ENCODE measurements at places on chromosomes 7 and 10. TPM values are rescaled to one million over a fixed set of nuclear protein-coding genes. Genes with fewer than 3 reads are reported as not detected.

SEC31B gene
- total RNA-seq = 4.7 TPM

GALNT17 gene
- not detected for total RNA-seq

GLI3 gene
- 5.5 TPM for total RNA-seq

ARHGEF35 gene
- not detected for total RNA-seq

LBX1 gene
- total RNA-seq = not detected

TAS2R4 gene
- 0.05 TPM for total RNA-seq

ZNF488 gene
- 0.15 TPM for total RNA-seq

MALRD1 gene
- 0.11 TPM for total RNA-seq

PAX2 gene
- not detected for total RNA-seq

VWDE gene
- 1.5 TPM for total RNA-seq

ADK gene
- total RNA-seq = 30.7 TPM

LOXL4 gene
- total RNA-seq = 393 TPM

CFAP43 gene
- total RNA-seq = 0.37 TPM

FKBP6 gene
- total RNA-seq = not detected

DMBT1 gene
- total RNA-seq = 2.3 TPM

FBXL13 gene
- 0.64 TPM for total RNA-seq

MNX1 gene
- total RNA-seq = 1.8 TPM

ETV1 gene
- 18.7 TPM for total RNA-seq

EGFR gene
- 12.6 TPM for total RNA-seq

All from A375 (cell line).